Right renal cortex interstitium (tissue), 3 donors: ENCODE measurements at places on chromosomes 12 and 14. TPM values are rescaled to one million over a fixed set of nuclear protein-coding genes. Genes with fewer than 3 reads are reported as not detected.
A peak's percentile ranks its signal among the peaks of the same experiment; 100 is the strongest.

RESF1 gene
- polyA plus RNA-seq: 51.3 TPM

- DNase-seq: no peak
Observed at GRCh38 chr14:81337073-81337472, 63.1 kb downstream of the STON2 start.

GRCh38 chr14:23512156-23512555 lies 39.4 kb downstream of the ZFHX2 start:
- DNase-seq: no peak

DNA sequence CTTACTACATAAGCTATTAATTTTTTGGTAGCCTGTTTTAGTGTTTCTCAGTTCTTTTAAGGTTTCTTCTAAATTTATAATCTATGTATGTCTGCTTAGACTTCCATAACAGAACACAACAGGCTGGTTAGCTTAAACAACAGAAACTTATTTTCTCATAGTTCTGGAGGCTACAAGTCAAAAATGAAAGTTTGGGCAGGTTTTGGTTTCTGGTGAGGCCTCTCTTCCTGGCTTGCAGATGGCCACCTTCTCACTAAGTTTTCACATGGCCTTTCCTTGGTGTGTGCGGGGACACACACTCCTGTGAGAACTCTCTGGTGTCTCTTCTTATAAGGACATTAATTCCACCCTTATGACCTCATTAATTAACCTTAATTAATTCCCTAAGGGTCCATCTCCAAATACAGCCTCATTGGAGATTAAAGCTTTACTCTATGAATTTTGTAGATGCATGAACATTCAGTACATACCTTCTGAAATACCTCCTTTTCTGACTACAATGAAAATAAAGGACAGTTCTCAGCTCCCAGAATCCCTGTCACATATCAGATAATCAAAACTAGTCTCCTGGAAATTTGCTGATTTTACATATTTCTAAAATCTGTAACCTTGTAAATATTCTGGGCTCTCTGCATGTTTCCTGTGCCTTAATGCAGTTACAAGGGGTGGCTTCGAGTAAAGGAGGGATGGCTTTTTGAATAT lies 23.2 kb upstream of the BMAL2 start:
- no peak for DNase-seq

MMP17 gene
- polyA plus RNA-seq: 0.72 TPM

LRP1-AS gene
- polyA plus RNA-seq: 0.44 TPM

- DNase-seq: no peak
Observed at GRCh38 chr14:104579507-104579906, at the start of gene C14orf180. C14orf180 (plus strand) TSS chr14:104579764; CDS start chr14:104586431, 6,667 bp downstream.

LBHD2 gene
- polyA plus RNA-seq: not detected

OTOGL gene
- polyA plus RNA-seq: 1.0 TPM

DNA sequence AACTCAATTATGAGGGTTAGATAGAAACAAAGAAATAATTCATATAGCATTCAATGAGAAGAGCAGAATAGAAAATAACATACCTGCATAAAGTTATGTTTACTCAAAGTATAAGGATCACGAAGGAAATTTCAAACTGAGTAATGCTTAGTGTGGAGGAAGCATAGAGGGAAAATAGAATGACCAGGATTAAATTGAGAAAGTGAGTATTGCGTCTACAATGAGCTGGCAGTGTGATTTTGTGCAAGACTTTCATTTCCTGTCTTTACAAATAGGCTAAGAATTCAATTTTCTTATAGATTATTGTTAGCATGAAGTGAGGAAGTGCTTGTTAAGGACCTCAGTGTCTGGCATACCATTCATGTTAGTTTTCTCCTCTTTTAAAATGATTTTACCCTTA lies 12.0 kb downstream of the ADGRD1 start:
- no peak for DNase-seq

BCL2L2 gene
- 38.8 TPM for polyA plus RNA-seq

DNA sequence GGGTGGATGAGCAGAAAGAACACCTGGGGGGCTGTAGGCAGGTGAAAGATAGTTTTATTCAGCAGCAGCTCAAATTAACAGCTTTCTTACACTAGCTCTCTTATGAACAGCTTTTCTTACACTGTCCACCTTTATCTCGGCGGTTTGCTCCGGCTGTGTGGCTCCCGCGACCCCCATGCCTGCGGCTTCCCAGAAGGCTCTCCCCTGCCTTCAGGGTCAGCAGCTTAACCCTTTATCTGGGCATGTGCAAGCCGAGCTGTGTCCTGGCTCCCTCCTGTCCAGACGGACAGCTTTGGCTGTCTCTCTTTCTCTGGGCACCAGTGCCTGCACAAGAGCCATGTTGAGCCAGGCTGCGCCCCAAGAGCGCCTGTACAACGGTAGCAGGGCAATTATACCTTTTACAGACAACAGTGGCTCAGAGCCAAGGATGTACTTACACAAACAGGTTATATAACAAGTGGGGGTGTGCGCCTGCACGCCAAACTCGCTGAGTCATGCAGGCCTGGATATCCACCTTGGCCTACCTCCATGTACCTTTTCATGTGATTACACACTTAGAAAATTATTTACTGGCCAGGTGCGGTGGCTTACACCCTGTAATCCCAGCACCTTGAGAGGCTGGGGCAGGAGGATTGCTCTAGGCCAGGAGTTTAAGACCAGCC lies 28.5 kb upstream of the KLHL42 start:
- no peak for DNase-seq

CAPRIN2 gene
- 30.2 TPM for polyA plus RNA-seq

DNA sequence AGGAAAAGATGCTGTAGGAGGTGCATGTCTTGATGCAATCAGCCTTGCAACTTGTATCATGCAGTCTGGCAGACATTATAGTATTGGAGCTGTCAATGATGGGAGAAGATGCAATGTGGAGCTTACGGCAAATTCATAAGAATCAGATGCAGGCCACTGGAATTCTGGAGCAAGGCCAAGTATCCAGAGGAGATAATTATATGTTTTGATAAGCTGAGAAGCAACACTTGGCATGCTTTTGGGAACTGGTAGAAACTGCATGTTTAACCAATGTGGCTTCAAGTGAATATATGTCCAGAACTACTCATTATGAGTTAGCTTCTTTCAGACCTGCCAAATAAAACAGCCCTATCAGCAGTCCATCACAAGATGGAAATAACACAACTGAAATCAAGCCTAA lies 249.1 kb upstream of the PPFIA2 start:
- no peak for DNase-seq

MGP gene
- polyA plus RNA-seq: 47.2 TPM

WDHD1 gene
- 20.0 TPM for polyA plus RNA-seq

DNA sequence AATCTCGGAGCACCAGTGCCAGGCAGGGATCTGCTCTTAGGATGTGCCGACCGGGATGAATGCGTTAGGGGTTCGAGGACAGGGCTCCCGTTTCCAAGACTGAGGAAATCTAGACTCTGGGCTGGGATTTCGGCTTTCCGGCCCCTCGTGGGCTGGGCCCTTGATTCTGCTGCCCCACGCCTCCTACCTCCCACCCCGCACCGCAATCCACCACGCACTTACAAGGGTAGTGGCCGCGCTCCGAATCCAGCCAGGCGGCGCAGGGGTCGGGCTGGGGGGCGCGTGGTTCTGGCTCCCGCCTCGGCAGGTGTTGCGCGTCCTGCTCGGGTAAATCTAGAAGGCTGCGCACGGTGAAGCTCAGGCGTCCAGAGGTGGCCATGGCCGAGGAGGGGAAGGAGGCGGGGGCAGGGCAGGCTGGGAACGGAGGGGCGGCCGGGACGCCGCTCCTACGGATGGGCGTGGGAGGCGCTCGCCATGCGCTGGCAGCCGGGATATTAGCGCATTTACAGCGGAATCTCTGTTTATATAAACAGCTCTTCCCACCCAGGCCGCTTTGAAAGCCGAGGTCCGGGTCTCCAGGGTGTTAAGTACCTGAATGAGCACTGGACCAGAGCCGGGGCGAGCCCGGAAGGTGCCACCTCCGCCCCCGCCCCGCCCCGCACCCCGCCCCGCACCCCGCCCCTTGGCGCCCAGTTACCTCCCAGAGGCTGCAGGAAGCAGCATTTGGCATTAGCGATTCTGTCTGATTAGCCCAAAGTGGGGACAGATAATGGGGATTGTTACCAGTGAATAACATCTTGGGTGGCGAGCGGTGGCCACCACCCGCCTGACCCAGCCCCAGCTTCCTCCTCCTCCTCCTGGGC lies at the start of gene NKX2-8:
Gene NKX2-8 (minus strand): TSS at position 604 of the 863 bp plus-strand sequence. CDS start 225 bp downstream, at position 379.
- DNase-seq: no peak

SFSWAP gene
- polyA plus RNA-seq: 38.9 TPM

CLEC4C gene
- polyA plus RNA-seq: 0.28 TPM

FSCB gene
- polyA plus RNA-seq: not detected

PDE3A gene
- 22.5 TPM for polyA plus RNA-seq

INHBC gene
- 0.14 TPM for polyA plus RNA-seq

LRRC43 gene
- polyA plus RNA-seq: 4.4 TPM

PLA2G1B gene
- polyA plus RNA-seq: 0.49 TPM

CCDC197 gene
- not detected for polyA plus RNA-seq

GRCh38 chr14:54188064-54188666 lies 208.6 kb upstream of the CDKN3 start:
- DNase-seq: no peak

GRCh38 chr14:76894308-76894707 lies 68.1 kb downstream of the LRRC74A start:
- DNase-seq: no peak

DNA sequence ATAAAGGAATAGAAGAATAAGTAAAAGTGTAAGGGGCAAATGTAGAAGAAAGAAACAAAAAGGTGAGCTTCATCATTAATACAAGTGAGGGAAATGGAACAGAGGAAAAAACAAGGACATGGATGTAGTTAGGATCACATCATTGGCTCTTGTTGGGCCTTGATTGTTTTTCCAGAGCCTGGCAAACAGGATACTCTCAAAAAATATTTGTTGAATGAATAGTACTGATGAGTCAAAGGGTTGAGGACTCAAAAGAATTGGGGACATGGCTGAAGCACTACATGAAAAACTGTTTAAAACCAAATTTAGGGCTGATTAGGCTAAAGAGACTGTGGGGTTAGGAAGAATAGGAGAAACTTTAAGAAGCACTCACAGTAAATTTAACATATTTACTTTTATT lies 11.4 kb upstream of the SRP54 start:
- DNase-seq: no peak

IQSEC3 gene
- polyA plus RNA-seq: 5.7 TPM

DNA sequence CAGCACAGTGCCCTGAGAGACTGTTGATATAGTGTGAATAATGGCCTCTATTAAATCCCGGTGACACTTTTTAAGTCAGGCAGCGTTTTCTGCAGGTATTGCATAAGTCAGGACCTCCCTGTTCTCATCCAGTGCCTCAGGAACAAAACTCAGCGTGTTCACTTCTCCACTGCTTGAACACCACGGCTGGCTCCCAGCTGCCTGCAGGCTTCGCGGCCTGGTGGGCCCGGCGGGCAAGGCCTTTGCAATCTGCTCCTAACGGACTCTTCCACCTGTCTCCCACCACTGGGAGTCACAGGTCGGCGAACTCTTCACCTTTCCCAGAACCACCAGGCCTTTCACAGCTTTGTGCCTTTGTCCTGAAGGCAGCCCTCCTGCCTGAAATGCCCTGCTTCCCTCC lies 18.7 kb downstream of the RFX4 start:
- DNase-seq: no peak

SLC6A15 gene
- 0.68 TPM for polyA plus RNA-seq

GRCh38 chr12:53575502-53576249 lies 50.5 kb downstream of the ATF7 start:
- no peak for DNase-seq

CPNE6 gene
- polyA plus RNA-seq: not detected

GRCh38 chr14:92352158-92352985 lies 29.4 kb downstream of the SLC24A4 start:
- no peak for DNase-seq

GRCh38 chr12:9647825-9648700 lies 21.4 kb upstream of the CLEC2D start:
- peak; percentile 76 for DNase-seq

RNASE7 gene
- 0.74 TPM for polyA plus RNA-seq

GRCh38 chr14:90609376-90609775 lies 206.9 kb downstream of the TTC7B start:
- DNase-seq: no peak

GRCh38 chr14:104555430-104556255 lies 23.9 kb upstream of the C14orf180 start:
- DNase-seq: no peak

ADCY4 gene
- 12.8 TPM for polyA plus RNA-seq

HCAR2 gene
- 0.22 TPM for polyA plus RNA-seq

DNA sequence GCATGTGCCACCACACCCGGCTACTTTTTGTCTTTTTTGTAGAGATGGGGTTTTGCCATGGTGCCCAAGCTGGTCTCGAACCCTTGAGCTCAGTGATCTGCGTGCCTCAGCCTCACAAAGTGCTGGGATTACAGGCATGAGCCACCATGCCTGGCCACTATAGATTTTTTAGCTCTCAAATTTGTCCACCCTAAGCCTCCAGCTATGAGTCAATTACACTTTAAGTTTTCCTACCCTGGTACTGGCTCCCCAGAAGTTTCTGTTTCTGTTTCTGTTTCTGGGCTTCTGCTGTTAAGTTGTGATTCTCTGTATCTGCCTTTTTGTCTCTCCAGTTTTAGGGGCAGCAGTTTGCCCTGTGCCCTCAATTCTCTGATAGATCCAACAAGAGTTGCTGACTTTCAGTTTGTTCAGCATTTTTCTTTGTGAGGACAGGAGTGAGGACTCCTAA lies 4.4 kb upstream of the TINF2 start:
- DNase-seq: no peak

- no peak for DNase-seq
Observed at GRCh38 chr14:20853042-20853441, 38.1 kb upstream of the RNASE3 start.

DNA sequence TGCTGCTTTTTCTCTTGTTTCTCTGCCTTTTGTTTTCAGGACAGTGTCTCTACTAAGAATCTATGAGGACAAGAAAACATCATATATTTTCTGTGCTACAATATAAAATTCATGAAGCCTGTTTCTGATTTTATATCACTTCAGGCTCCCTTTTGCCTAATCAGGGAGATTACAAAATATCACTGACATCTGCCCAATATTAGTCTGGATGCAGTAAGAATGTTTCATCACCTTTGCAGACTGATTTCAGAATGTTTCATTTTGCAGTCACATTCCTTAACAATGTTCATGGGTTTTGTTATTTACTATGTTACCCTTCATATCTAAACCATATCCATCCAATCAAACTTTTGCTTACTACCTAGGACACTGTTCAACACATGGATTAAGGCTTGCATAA lies 491 bp upstream of the CLEC6A start:
- no peak for DNase-seq

KLRF1 gene
- 0.78 TPM for polyA plus RNA-seq
